ENCODE measurements at places on chromosomes 6 and 20.

DNA sequence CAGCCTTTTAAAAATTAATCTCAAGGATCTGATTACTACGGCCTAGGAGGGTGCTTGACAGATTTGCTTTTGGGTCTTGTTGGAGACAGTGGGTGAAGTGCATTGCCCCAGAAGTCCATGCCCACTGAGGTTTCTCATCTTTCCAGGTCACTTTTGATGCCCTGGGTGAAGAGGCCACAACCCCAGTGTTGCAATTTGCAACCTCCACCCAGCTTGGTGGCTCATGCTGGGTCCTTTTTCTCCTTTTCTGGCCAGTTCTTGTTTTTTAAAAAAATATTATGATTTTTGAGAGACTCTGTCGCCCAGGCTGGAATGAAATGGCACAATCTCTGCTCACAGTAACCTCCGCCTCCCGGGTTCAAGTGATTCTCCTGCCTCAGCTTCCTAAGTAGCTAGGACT lies 9.4 kb downstream of the STX11 start:
- no peak for DNase-seq

GRCh38 chr20:16350465-16350864 lies 222.8 kb downstream of the KIF16B start:
- no peak for DNase-seq

DNA sequence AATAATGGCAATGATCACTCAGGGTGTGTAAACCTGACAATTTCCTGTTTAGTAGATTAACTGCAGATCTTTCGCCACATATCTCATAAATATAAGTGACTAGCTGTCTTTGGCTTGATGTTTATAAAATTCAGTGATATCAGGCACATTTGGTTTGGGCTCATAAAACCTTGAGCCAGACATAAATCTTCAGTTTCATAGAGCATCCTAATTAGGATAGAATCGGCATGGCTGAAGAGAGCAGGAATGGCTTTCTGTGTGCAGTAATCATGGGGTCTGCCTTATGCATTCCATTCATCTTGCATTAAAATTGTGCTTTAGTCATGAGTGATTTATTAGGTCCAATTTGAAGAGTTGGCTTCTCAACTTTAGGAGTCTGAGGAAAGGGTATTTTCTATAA lies 27.2 kb downstream of the AIG1 start:
- DNase-seq = no peak

GRCh38 chr6:40891131-40891530 lies 147.9 kb downstream of the UNC5CL start:
- DNase-seq = no peak

- DNase-seq = no peak
Measured at GRCh38 chr6:113907102-113907815, 50.1 kb downstream of the MARCKS start.

GRCh38 chr20:40451552-40451951 lies 237.5 kb downstream of the MAFB start:
- no peak for DNase-seq

DNA sequence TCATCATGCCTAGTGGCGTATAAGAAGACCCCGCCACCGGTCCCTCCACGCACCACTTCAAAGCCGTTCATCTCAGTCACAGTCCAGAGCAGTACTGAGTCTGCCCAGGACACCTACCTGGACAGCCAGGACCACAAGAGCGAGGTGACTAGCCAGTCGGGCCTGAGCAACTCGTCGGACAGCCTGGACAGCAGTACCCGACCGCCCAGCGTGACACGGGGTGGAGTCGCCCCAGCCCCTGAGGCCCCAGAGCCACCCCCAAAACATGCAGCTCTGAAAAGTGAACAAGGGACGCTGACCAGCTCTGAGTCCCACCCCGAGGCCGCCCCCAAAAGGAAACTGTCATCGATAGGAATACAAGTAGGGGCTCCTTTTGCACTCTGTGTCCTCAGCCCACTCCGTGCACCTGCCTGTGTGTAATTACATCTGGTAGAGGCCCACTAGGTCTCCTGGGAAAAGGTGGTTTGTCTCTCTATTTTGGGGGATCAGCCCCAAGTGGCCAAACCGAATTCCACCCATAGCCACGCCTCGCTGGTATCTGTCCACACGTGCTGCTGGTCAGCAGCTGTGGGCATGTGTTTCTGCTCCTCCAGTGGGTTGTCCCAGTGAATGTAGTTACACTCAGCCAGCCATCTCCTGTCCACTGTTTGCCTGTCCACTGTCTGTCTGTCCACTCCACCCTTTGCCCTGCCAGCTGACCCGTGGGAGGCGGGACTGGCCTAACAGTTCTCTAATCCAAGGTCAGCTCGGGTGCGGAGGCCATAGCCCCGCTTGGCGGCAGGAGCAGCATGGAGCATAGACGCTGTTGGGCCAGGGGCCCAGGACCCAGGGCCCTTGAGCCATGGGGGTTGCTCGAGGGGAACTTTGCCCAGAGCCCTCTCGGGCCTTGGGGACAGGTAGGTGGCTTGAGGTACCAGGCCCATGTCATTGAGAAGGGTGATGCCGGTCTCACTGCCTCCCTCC lies 44.3 kb upstream of the MYL9 start:
- DNase-seq = no peak

DNA sequence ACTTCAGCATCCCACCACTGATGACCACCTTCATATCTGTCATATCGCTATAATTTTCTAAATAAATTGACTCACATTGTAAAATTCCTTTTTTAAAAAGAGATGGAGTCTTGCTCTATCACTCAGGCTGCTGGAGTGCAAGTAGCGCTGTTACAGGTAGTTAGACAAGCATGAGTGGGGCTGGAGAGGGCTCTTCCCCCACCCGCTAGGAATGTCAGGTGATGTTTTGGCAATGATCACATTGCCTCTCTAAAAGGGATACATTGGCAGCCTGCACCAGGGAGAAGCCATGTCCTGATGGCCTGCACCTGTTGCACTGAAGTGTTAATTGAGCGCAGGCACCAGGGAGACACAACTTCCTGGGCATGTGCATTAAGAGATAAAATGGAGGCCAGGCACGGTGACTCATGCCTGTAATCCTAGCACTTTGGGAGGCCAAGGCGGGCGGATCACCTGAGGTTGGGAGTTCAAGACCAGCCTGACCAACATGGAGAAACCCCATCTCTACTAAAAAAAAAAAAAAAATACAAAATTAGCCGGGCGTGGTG lies 16.9 kb upstream of the SLC22A16 start:
- no peak for DNase-seq

- no peak for DNase-seq
Measured at GRCh38 chr6:71419217-71420094, 130.8 kb downstream of the OGFRL1 start.

- DNase-seq = no peak
Measured at GRCh38 chr20:36499723-36500501, 41.4 kb upstream of the MYL9 start.

- DNase-seq = no peak
Measured at GRCh38 chr6:42762426-42762859, 16.5 kb upstream of the TBCC start.

- no peak for DNase-seq
Measured at GRCh38 chr6:14476793-14477531, 359.4 kb downstream of the CD83 start.

GRCh38 chr6:105326833-105327770 lies 75.8 kb downstream of the PREP start:
- DNase-seq = no peak

GRCh38 chr6:154569156-154569862 lies 58.8 kb upstream of the CNKSR3 start:
- no peak for DNase-seq

DNA sequence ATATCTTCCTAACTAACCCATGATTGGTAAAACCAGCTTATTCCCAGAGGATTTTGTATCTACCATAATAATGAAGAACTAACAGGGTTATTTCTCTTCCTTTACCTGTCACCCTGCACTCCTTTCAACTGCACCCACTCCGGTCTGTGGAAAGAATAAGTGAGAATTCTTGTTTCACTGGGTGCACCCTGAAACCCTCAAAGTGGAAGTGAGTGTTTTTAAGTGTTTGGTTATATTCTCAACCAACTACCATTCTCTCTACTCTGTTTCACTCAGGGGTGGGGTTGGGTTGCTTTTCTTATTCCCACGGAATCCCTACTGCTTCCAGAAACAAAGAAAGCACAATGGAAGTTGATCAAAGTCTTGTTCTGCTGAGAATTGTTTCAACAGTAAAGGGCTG lies 42.6 kb upstream of the KHDRBS2 start:
- no peak for DNase-seq

DNA sequence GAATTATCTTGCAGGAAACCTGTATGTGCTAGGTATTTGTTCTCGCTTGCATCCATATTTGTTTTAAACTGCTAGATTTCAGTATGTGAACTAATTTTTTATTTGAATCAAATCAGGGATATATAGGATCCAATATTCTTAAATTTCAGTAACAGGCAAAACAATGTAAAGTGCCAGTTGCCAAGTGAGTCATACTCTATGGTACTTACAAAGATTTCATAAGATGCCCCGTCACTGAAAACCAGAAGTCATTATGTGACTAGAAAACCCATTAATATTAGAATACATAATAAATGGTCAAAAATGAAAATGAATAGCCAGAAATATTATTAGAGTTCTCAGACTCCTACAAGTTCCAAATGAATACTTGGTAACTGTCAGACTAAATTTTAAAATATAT lies 481.2 kb downstream of the TFAP2A start:
- DNase-seq = no peak

DNA sequence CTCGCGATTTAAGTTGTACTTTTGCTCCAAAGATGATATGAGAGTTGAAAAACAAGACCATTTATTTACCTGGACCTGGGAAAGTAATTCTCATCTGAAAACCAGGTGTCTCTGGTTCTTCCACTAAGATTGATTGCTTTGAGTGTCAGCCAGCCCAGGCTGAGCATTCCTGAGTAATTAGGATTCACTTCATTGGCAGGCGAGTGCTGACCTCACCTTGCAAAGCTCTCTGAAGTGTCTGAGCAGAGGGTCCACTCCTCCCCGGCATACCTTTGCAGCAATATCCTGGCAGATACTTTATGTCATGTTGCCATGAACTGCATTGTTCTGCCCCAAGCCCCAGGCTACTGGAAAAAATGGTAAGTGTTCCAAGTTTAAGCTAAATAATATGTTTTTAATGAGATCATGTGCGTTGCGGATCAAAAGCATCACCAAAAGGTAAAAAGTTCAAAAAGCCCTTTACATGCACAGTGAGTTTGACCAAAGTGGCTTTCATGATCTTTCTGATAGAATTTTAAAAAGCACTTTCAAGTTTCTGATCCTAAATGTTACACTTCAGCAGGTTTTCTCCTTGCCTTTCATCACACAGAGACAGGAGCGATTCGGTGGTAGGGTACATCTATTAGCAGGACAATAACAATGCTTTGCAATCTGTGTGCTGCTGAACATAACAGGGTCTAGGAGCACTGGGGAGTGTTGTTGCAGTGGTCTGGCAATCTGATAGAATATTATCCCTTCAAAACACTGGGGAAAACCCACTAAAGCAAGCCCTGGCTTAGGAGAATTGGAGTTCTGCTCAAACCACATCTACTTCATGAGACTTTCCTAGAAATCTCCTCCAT lies 127.8 kb upstream of the EEF1E1 start:
- DNase-seq = no peak

DNA sequence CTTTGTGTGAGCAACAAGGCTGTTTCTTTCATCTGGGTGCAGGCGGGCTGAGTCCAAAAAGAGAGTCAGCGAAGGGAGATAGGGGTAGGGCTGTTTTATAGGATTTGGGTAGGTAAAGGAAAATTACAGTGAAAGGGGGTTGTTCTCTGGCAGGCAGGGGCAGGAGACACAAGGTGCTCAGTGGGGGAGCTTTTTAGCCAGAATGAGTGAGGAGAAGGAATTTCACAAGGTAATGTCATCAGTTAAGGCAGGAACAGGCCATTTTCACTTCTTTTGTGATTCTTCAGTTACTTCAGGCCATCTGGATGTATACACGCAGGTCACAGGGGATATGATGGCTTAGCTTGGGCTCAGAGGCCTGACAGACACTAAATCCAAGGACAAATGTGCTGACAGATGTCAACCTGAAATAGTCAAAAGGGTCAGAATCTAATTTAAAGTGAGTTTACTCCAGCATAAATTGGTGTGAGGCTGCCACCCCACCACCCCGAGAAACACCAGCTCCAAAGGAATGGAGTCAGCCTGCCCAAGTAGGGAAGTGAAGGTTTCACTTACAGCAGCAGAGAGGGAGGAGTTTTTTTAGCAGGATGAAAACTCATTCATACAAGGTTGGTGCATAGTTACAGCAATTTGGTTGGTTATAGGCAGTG lies 560.0 kb upstream of the CDH4 start:
- DNase-seq = no peak

GRCh38 chr20:2932498-2932897 lies 59.2 kb downstream of the PTPRA start:
- DNase-seq = no peak

DNA sequence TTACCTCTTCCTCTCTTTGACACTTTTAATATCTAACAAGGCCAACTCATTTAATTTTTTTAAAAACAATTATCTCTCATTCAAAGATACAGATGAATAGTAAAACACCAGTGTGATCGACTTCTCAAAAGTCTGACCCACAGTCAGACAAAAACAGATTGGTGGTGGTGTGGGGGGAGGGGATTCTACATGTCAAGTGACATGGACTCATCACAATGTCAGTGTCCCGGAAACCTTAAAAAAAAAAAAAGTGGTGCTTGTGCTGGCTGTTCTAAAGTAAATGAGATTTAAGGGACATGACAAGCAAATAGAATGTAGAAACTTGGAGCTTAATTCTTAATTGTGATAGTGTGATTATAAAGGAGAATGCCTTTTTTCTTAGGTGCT lies 16.3 kb upstream of the RFPL4B start:
- no peak for DNase-seq

DNA sequence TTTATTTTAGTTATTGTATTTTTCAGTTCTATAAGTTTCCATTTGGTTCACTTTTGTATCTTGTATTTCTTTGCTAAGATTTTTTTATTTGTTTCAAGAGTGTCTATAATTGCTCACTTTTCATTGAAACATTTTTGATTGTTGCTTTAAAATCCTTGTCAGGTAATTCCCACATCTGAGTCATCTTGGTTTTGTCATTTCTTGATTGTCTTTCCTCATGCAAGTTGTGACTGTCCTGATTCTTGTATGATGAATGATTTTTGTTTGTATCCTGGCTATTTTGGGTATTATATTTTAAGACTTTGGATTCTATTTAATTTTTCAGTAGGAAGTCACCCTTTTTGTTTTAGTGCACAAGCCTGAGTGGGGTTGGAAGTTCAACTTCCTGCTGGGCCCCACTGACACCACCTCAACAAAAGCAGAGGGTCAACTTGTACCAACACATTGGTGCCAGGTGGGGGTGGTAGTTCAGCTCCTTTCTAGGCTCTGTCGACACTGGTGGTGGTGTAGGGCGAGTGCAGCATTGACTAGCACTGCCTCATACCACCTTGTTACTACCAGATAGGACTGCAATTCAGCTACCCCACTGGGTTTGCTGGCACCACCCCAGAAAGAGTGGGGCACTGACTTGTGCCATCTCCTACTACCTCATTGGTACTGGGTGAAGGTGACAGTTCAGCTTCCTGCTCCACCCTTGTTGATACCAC lies 8.8 kb downstream of the RSPH3 start:
- no peak for DNase-seq

- DNase-seq = no peak
Measured at GRCh38 chr20:48482790-48483189, 345.0 kb downstream of the PREX1 start.

GRCh38 chr6:29828471-29828797 lies 809 bp downstream of the HLA-G start:
- DNase-seq = no peak

- DNase-seq = no peak
Measured at GRCh38 chr20:45305262-45305661, 1.4 kb upstream of the RBPJL start.

Measured in stimulated activated CD8-positive, alpha-beta memory T cell treated with anti-CD3 and anti-CD28 coated beads, Interleukin-12 subunit alpha, Interleukin-12 subunit beta, amount 100 ng/mL, for 4 hours (primary cell).